ENCODE measurements at places on chromosomes 3 and 15. TPM values are rescaled to one million over a fixed set of nuclear protein-coding genes. Genes with fewer than 3 reads are reported as not detected.

Gene GOLGA8G
- total RNA-seq = not detected

Gene USP13
- 12.7 TPM for total RNA-seq

- peak; percentile 58 for DNase-seq
These were observed 51.1 kb upstream of the CHD2 start for GRCh38 chr15:92848852-92849598.

DNA sequence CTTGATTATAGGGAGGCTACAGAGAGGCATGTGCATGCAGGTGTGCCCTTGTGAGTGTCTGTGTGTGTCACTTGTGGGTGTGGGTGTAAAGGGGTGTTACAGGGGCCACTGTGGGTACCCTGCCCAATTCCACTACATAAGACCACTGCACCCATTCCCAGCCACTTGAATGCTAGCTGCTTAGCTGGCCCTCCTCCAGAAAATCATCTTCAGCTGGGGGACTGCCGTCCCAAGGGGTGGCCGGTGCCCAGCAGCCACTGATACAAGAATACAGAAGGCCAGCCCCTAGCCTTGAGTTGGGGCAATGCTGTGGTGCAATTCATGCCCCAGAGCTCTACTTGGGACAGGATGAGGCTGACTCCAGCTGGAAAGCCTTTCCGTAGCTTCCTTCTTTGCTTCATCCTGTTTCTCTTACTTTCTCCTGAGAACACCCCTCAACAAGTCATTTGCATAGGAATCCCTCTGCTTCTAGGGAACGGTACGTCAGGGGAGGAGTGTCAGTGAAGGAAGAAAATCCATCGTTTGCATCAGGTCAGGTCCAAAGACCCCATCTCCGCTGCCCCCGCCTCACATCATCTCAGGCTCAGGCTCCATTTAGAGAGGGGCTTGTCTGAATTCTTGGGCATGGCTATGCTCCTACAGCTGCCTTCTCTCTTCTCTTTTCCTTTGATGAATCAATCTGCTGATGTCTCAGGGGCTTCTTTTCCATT, 72.0 kb downstream of the SCN5A start:
- no peak for DNase-seq

DNA sequence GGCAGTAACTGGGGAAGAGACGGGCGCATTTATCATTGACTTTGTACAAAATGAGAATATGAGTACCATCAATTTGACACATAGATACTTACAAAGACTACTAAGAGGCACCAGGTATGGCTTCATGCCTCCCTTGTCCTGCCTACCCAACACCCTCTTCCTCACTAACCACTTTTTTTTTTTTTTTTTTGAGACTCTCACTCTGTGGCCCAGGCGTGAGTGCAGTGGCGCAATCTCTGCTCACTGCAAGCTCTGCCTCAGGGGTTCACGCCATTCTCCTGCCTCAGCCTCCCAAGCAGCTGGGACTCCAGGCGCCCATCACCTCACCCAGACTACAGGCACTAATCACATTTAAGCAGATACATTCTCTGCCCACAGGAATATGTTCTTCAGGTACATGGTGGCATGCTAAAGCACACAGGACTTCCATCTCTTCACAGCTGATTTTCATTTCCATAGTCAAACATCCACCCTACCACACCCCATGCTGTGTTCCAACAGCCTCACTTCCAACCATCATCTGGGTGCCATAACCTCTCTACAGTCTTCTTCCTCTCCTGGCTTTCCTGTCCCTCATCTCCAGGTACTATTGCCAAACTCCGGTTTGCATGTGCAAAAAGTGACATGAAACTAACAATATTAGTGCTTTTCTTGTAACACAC, 41.7 kb downstream of the RAB27A start:
- no peak for DNase-seq

DNA sequence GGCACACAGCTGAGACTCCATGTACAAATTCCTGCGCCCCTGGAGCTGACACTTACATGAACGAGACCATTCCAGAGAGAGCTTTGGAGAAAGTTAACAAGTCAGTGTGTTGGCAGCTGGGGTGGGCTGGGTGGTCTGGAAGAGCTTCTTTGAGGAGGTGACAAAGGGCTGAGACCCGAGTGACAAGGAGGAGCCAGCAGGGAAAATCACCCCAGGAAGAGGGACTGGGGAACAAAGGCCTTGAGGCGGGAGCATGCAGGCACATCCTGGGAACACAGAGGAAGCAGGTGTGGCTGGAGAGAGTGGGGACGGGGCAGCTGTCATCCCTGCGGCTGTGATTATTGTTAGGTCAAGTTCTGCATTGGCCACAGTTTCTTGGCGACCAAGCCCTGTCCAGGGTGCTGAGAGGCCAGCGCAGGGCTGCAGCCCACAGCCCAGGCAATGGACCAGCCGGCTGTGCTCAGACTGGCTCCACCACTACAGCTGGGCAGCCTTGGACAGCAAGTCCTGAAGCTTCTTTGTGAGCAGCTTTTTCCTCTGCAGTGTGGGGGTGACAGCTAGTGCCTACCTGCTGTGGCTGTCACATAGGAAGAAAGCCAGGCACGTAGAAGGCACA, 34.2 kb upstream of the PRR23E start:
- DNase-seq = no peak

DNA sequence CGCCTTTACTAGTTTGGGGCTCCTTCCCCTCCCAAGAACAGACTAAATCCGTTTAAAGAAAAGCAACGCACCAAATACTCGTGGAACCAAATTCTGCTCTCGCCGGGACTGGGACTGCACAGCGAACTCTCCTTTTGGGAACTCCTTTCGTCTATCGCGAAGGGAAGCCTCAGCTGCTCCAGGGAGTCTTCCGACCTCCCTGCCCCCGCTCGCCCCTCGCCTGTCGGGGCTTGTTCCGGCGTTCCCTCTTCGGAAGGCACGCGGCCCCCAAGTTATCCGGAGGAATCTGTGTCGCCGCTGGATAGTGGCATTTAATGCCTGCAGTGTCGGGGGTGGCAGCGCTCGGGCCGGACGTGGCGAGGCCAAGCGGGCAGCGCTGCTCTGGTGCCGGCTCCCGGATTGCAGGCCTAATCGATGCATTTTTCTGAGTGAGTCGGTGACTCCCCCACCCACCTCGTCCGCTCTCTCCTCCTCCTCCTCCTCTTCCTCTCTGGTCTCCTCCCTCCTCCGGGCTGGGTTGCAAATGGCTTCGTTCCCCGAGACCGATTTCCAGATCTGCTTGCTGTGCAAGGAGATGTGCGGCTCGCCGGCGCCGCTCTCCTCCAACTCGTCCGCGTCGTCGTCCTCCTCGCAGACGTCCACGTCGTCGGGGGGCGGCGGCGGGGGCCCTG, at the start of gene TRIM71:
TRIM71 (plus strand) TSS at position 440 of the 671 bp plus-strand sequence; CDS start at position 524, 84 bp downstream.
- DNase-seq = no peak

GRCh38 chr3:54120657-54121413, 1.5 kb upstream of the CACNA2D3 start:
- no peak for DNase-seq

DNA sequence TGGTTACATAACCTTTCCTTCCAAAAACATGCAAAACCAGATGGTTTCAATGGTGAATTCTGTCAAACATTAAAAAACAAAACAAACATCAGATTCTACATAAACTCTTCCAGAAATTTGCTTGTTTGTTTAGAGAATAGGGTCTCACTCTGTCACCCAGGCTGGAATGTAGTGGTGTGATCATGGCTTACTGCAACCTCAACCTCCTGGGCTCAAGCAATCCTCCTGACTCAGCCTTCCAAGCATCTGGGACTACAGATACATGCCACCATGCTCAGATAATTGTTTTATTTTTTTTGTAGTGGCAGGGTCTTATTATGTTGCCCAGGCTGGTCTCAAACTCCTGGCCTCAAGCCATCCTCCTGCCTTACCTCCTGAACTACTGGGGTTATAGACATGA, 36.1 kb downstream of the FBXL2 start:
- no peak for DNase-seq

DNA sequence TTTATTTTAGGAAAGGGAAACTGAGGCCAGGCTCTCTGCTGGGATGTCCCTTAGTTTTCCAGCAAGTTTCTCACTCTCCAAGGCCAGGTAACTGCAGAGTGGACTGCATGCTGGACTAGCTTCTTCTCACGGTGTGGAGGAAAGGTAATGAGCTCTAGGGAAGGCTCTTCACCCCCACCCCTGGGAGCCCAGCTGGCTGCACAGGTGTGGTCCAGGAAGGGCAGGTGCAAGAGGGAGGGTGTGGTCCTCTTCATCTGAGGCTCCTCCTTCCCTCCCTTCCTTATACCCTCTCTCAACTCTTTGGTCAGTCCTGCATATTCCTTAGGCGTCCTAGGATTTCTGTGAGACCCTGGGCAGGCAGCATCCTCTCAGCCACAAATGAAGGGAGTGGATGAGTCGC, 33.9 kb downstream of the RNU5B-1 start:
- DNase-seq = no peak

DNA sequence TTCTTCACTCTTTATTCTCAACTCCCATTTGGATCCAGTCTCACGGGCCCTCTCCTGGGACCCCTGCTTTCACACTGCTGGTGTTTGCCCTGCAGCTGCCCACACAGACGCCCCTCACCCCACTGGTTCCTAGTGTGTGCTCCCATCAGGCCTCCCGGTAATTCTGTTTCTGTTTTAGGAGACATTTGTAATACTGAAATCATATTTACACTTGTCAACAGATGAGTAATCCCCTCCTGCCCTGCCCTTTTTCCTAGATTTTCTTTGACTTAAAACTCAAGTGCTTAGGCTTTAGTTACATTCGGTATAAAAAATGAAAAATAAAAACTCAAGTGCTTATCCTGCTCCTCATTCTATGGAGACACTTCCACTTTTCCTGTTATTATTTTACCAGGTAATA, 18.4 kb upstream of the ABTB1 start:
- no peak for DNase-seq

- DNase-seq = no peak
These were observed 2.0 kb downstream of the GALNT15 start for GRCh38 chr3:16176391-16177030.

GRCh38 chr3:120497336-120497735, 46.5 kb upstream of the FSTL1 start:
- no peak for DNase-seq

Gene GOLGA6L7
- total RNA-seq = not detected

Gene PTH1R
- not detected for total RNA-seq

- DNase-seq = no peak
These were observed 513 bp downstream of the CLASP2 start for GRCh38 chr3:33717616-33717865.

DNA sequence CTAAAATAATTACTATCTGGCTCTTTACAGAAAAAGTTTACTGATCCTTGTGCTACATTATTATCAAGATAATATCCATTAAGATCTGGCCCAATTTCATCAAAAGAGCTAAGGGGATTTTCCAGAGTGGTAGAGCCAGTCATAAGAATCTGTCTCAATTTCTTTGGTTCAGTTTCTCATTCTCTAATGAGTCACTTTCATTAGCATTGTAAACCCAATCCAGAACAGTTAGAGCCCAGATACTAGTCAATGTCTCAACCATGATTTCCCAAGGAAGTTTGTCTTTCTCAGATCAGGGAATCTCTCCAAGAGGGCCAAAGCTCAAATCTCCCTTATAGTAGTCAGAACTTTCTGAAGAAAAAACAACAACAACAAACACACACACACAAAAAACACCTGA, 131.1 kb upstream of the PPP2R3A start:
- DNase-seq = no peak

Gene NISCH
- total RNA-seq = 66.2 TPM

Gene PRR20G
- total RNA-seq = not detected

DNA sequence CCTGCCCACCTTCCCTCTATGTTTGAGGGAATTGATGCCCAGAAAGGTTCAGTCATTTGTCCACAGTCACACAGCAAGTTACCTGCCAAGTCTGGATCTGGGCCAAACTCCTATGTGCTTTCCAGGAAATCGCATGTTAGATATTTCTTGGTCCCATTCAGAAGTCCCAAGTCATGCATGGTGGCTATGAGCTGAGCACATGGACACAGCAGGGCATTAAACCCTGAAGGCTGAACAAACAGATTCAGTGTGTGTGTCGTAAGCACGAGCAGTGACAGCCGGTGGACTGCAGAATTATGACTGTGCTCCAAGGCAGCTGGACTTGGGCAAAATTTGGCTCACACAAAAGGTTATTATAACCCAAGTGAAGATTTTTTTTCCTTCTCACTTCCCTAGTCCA, 11.4 kb upstream of the SLC6A6 start:
- DNase-seq = no peak

- no peak for DNase-seq
These were observed 36.2 kb downstream of the ZPLD1 start for GRCh38 chr3:102471001-102471400.

Gene KCNAB1
- total RNA-seq = not detected

DNA sequence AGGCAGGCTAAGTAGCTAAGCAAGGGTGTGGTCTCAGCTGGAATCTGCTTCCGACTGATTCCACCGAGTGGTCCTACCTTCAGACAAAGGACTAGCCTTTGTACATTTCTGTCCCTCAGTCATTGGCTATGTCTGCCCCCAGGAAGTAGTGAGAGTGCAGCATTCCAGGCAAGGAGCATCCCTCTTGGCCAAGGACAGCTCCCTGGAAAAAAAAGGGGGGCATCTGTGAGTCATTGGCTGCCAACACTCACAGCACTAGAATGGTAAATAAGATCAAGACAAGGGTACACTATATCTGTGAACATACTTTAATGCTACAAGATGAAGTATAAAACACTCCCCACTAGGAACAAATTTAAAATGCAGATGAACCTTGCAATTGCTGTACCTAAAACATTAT, 66.8 kb downstream of the STAC start:
- no peak for DNase-seq

Gene NTRK3
- 0.29 TPM for total RNA-seq

- no peak for DNase-seq
These were observed 191.6 kb upstream of the TOPAZ1 start for GRCh38 chr3:44050101-44050500.

DNA sequence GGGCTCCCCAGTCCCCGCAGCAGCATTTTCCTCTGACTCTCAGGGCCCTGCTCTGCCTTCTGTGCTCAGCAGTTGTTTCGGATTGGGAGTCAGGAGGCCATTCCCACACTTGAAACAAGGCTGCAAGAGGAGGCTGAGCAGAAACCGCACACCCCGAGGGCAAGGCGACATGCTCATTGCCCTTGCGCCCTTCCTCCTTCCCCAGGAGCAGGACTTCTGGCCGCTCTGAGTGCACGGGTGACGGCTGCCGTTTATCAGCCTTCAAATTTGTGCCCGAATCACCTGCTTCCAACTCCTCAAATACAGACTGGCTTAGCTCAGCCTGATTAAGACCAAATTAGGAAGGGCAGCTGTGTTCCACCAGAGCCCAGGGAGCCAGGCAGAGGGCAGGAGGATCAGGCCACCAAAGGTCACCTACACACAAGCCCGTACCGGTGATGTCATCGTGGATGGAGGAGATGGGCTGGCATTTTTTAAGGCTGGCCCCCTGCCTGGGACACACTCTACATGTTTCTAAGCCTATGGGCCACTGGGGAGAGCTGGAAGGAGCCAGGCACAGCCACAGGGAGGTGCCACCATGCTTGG, 38.1 kb downstream of the TM2D3 start:
- no peak for DNase-seq

Gene HAUS2
- 56.7 TPM for total RNA-seq

Gene GCHFR
- 21.5 TPM for total RNA-seq

GRCh38 chr3:64342940-64343688, 117.8 kb upstream of the PRICKLE2 start:
- DNase-seq = no peak
